MM.1S (cell line): ENCODE measurements at places on chromosomes 11 and 22.

- DNase-seq, result no peak
Observed at GRCh38 chr22:37183432-37184379, 4.3 kb downstream of the C1QTNF6 start.

- DNase-seq, result no peak
Observed at GRCh38 chr11:45264839-45265515, 21.2 kb downstream of the SYT13 start.

DNA sequence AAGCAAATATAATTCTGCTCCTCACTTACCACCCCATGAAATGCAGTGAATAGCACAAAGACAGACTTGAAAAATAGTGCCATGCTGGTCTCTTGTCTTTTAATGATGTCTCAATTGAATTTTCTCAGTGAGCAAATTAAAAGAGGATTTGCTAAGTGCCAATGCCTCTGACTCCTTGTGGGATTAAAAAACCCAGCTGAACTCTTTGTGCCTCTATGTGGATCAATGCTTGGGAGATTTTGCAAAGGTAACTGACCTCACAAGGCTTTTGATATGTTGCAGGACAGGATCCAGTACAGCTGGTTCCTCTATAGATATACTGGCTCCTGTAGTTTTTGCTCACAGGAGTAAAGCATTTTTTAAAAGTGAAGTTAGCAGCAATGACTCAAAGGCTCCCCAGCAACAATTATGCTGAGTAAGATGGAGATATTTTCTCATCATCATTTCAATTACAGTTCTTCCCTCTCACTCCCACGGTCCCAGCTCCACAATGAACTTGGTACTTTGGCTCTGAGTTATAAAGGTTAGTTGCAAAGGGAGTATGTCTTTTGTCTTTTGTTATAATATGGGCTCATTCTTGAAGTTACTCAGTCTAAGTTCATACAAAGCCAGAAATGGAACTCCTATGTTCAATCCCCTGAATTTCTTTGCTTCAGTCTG is 471.5 kb downstream of the LRRC4C start:
- DNase-seq, result no peak

DNA sequence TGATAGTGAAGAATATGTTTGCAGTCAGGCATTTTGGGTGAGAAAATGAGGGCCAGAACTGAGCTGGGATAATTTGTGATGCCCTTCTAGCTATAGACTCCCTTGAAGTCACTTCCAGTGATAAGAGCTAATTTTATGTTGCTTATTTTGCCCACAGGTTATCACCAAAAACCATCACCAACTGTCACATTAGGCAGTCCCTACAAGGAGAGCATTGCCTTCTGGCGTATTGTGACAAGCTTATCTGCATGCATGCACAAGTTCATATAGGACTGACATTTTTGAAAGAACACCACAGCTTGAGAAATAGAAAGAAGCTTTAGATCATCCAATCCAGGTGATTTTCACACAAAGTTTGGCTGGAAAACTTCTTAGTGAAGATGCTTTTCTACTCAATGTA is 735.3 kb upstream of the RAG2 start:
- no peak for DNase-seq

DNA sequence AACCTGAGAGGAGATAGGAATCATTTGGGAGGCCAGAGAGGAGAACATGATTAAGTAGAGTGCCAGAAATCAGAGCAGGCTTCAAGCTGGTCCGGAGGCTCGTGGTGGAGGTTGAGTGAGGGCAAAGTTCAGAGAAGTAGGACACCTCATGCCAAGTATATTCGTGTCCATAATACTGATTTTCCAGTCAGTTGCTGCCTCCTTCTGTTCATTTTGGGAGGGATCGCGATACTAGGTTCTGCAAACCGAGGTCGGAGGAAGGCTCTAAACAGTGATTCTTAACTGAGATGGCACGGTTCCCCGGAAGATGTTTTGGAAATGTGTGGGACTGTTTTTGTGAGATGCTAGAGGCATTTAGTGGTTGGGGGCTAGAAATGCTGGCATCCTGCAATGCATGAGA is 13.6 kb upstream of the CD3E start:
- no peak for DNase-seq

DNA sequence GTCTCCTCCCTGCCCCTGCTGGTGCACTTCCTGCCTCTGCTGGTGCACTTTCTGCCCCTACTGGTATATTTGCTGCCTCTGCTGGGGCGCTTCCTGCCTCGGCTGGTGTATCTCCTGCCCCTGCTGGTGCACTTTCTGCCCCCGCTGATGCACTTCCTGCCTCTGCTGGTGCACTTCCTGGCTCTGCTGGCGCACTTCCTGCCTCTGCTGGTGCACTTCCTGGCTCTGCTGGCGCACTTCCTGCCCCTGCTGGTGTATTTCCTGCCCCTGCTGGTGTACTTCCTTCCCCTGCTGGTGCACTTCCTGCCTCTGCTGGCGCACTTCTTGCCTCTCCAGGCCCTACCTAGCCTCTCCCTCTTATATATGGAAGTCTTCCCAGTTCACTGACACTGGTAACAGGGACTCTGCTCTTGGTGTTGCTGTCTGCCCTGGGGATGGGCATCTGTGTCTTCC is 10.1 kb downstream of the MTFP1 start:
- peak; percentile 40 for DNase-seq

GRCh38 chr11:96145163-96145585 is 197.8 kb downstream of the MAML2 start:
- DNase-seq, result no peak

GRCh38 chr11:133163463-133164419 is 368.6 kb downstream of the OPCML start:
- peak; percentile 29 for DNase-seq

DNA sequence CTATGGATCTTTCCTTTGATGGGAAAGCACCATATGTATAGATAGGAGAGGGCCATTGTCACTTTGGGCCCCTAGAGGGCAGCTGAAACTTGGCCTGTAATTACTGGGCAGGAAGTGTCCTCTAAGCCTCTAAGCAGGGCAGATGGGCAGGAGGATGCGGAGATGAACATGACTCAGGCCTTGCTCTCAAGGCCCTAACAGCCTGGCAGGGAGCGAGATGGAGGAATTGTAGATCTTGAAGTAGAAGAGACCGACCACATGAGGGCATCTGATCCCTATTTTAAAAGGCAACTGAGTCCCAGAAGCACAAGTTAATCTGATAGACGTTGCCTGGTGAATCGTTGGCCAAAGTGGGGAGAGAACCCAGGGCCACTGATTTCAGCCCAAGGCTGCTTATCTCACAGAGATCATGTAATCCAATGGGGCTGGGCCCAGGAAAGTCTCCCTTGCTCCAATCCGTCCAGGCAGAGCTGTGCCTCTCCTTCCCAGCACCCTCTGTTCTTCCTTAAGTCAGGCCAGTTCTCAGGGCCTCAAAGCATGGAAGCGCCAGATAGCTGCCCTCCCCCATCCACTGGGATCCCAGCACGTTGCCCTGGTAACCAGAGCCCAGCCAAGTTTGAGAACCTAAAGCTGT is 2.5 kb upstream of the SEPTIN3 start:
- peak; percentile 68 for DNase-seq

GRCh38 chr11:108863528-108863927 is 198.7 kb downstream of the DDX10 start:
- peak; percentile 63 for DNase-seq

DNA sequence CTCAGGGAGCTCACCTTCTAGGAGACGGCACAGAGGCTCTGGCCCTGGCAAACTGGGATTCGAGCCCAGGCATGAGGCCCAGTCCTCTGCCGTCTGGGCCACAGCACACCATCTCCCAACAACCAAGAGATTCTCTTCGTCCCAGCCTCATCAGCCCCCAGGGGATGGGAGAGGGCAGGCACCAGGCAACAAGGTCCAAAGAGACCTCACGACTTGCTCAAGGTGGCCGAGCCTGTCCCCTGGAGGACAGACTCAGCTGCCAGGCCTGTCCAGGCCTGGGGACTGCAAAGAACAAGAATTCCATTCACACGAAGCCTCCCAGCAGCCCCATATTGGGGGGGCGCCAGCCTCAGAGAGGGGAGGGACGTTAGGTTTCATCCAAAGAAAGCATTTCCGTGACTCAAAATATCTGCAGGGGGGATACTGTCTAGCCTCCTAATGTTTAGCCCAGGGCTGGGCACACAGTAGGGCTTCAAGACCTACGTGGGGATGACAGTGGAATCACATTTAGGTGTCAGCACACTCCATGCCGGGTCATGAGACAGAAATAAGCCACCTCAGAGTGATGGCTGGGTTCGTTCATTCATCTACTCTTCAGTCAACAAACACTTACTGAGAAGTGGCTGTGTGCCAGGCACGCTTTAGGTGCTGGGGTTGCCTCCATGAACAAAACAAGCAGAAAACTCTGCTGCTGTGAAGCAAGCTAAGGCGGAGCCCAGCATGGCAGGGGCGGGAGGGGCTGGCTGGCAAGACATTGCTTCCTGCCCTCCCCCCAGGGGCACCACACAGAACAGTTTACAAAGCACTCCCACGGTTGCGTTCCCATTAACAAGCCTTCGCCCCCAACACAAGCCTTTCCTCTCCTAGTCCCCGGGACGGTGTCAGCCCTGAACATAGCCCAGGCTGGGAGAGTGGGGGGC is 1.2 kb downstream of the CARNS1 start:
- no peak for DNase-seq

DNA sequence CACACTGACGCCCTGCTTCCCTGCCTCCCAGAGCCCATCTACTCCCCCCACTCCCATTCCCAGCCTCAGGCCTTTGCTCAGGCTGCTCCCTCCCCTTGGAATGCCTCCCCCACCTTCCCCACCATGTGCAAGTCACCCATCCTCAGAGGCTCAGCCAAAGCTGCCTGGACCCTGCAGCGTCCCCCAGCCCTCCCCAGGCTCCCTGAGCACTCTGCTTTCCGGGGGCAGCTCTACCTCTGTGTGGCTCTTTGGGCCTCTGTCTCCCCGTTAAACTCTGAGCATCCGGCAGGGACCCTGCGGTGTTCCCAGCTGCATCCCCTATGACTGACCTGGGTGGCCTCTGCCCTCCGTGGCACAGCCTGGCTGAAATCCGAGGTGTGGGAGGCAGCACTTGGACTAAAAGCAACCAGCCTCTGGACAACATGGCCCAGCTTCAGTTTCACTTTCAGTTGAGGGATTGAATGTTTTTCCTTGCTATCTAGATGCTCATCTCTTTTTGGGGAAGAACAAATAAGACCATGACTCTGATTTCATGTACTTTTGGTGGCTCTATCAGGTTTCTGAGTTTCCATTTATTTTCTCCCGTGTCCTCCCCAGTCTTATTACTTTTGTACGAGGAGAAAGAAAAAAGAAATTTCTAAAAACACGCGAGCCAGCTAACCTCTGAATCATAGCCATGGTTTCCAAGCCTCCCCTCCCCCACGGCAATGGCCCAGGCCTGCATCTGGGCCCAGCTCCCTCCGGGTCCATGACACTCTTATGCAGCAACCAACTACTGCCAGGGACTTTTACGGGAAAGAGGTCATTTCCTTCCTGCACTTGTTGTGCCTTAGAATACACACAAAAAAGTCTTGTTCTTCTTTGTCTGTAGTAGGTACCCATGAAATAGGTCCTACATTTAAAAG is 3.8 kb downstream of the APOL3 start:
- peak; percentile 44 for DNase-seq

DNA sequence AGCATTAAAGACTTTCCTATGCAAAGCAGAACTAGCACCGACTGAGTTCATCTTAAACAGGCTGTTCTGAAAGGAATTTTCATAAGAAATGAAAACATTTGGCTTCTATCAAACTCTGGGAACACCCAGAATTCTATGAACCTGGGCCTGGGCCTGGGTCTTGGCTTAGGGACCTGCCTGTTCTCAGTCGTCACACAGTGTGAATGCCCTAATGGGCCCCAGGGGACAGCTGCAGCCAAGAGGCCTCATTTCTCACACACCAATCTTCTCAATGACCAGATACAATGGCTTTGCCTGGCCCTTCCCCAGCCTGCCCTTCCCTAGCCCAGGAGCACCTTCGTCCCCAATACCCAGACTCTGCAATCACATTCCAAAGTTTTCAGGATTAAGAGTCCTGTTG is 234.9 kb upstream of the ARHGAP20 start:
- no peak for DNase-seq

- DNase-seq, result no peak
Observed at GRCh38 chr11:70517988-70518907, 119.9 kb downstream of the CTTN start.

DNA sequence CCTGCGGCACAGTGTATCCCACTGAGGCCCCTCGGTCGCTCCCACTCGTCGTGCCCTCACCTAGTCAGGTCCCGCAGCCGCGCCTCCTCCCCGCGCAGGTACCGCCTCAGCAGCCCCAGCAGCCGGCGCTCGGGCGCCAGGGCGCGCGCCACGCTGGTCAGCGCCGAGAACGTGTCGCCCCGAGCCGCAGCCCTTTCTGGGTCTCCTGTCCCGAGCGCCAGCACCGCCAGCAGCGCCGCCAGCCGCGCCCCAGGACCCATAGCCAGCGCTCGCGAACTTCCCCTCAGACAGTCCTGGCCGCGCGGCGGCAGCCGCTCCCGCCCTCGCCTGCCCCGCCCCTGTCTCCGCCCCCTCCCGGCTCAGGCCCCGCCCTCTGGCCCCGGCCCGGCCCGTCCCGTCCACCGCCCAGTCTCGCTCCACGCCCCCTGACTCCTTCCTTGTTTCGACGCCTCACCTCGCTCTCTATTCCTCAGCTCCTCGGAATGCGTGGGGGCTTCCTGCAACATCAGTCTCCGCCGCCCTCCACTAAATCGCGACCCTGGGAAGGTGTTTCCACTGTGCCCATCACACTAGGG is at the start of gene P4HA3:
Gene P4HA3 (minus strand): TSS at position 289 of the 575 bp plus-strand sequence. CDS start 29 bp downstream, at position 260.
- peak; percentile 15 for DNase-seq

GRCh38 chr22:23226497-23226850 is 46.2 kb downstream of the BCR start:
- no peak for DNase-seq

DNA sequence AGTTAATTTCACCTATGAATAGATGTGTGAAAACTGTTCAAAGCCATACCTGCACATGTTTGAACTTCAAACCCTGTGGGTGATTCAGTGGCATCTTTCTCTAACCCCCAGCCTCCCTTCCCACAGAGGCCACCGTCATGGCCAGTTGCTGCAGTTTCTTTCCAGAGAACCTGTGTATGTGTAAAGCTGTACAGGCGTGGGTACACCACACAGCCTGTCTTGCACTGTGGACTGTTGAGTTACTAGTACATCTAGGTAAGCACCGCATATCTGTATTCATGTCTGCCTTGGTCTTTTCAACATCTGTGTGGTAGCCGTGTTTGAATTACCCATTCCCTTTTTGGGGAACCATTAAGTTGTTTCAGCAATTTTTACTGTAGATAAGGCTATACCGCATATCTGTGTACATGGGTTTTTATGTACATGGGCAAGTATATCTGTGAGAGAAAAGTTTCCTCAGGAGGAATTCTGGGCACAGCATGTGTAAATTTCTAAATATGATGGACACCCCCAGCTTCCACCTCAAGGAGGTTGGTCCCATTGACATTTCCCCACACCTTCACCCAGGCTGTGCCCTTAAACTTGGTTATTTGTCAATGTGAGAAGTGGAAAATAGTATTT is 13.9 kb downstream of the NEAT1 start:
- DNase-seq, result no peak
